ENCODE measurements at places on chromosomes 5 and 9.

- no peak for DNase-seq
Measured at GRCh38 chr5:133260715-133261114, 208.9 kb downstream of the HSPA4 start.

- no peak for DNase-seq
Measured at GRCh38 chr5:33756491-33756890, 135.3 kb downstream of the ADAMTS12 start.

- DNase-seq: peak; percentile 55
Measured at GRCh38 chr5:176542596-176543427, 5.6 kb upstream of the RNF44 start.

DNA sequence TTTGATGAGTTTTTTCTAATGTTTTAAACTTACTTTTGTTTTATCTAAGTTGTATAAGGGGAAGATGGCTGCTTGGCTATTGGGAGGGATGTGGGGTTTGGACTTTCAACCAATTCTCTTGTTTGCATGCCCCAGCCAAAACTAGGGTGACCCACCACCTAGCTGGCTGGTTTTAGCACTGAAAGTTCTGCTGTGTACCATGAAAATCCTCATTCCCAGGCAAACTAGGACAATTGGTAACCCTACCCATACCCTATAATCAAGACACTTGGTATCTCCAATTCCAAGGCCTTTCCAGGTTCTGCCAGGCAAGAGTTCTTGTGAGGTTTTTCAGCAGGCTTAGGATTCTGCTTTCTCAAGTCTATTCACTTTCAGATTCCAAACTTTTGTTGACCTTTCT lies 13.1 kb downstream of the RAB3C start:
- no peak for DNase-seq

GRCh38 chr9:38133595-38133994 lies 64.6 kb upstream of the SHB start:
- no peak for DNase-seq

GRCh38 chr5:166767858-166768257 lies 1523.6 kb upstream of the WWC1 start:
- no peak for DNase-seq
